ENCODE measurements at places on chromosomes 6 and 20. TPM values are rescaled to one million over a fixed set of nuclear protein-coding genes. Genes with fewer than 3 reads are reported as not detected.

IPCEF1 gene
- total RNA-seq: 1.5 TPM

DNA sequence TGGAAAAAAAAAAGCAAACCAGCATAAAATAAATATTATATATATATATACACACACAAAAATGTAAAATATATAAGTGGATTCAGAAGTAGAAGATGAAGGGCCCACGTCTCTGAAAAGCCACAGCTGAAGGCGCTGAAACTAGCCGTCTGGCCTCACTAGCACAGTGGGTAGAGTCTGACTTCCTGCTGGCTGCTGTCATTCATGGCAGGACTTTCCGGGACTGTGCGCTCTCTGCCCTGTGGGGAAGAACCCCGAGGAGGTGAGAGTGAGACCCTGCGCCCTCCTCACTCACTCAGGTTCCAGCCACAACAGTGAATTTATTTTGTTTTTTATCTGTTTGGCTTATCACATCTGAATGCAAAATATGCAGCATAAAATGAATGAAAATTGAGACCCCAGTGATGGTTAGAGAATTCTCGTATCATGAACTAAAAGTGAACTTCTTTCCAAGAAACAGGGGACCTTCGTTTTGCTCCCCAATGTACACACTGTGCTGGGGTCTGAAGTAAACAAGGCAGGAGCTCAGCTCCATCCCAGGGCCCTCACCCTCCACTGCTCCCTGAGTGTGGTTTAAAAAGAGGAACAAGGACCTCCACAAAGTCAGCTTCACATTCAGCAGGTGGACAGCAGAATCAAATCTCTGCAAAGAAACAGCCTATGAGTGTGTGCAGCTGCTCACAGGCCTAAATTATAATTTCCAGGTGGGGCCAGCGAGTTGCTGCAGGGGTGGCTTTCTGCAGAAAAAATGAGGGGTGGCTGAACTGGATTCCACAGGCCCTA is 1.3 kb upstream of the RAMACL start:
- no peak for DNase-seq

DNA sequence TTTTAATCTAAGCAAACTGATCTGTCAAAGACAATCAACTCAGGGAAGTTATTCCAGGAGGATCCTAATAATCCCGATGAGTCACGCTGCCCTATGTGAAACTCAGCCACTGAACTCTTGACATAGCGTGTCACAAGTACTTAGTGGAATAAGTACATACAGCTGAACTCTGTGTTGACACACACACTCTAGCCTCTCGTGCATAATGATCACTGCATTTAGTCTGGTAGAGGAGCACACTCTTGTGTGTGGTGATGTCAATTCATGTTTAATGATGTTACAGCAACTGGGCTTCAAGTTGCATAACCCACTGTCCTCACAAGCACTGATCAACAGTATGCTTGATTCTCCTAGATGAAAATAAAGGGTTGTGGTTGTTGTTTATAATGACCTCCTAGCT is 148.3 kb downstream of the HACE1 start:
- no peak for DNase-seq

VARS1 gene
- 82.8 TPM for total RNA-seq

- no peak for DNase-seq
Observed at GRCh38 chr6:150452428-150453243, 83.8 kb downstream of the IYD start.

- DNase-seq: no peak
Observed at GRCh38 chr6:17679726-17680125, 27.0 kb downstream of the NUP153 start.

- no peak for DNase-seq
Observed at GRCh38 chr6:81743649-81744048, 8.8 kb downstream of the TENT5A start.

OPRL1 gene
- 2.2 TPM for total RNA-seq

DNA sequence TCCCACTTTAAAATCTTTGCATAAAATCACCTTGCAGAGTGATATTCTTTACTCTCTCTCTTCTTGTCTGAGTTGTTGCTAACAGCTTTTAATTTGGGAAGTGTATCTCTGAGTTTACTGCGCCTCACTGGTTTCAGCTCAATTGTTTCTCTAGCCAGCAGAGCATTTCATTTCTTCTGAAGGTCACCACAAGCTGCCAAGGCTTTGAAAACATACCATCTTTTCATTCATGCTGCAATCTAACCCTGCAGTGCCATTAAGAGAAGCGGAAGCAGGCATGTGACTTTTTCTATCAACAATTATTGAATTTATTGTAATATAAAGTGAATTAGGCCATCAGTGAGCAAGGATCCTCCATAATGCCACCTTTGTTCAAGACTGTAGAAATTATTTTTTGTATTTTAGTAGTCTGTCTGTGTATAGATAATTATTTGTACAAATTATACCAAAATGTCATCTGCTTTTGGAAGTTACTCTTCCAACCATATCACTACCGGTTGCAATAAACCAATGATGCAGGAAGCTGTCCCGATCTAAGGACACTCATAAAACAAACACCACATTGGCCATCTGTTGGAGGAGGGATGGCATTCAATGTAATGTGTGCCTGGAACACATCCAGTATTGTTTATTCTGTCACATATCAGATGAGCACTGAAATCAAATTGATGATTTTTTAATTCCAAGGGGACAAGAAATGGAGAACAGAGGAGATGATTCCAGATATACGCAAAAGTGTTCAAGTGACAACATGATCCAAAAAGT is 26.8 kb downstream of the HS3ST5 start:
- no peak for DNase-seq

GRCh38 chr20:63658749-63659187 is 656 bp downstream of the RTEL1 start:
- DNase-seq: no peak

FOXQ1 gene
- 0.53 TPM for total RNA-seq
